ENCODE measurements at places on chromosomes 13 and 19. TPM values are rescaled to one million over a fixed set of nuclear protein-coding genes. Genes with fewer than 3 reads are reported as not detected.

The KLK6 gene
- 0.07 TPM for polyA plus RNA-seq

The RTBDN gene
- not detected for polyA plus RNA-seq

The CYP4F12 gene
- polyA plus RNA-seq = 8.9 TPM

The TYROBP gene
- 135 TPM for polyA plus RNA-seq

The GNG7 gene
- 12.3 TPM for polyA plus RNA-seq

The SSC5D gene
- 10.1 TPM for polyA plus RNA-seq

The MEGF8 gene
- polyA plus RNA-seq = 21.6 TPM

The PKN1 gene
- 16.6 TPM for polyA plus RNA-seq

The CD320 gene
- polyA plus RNA-seq = 1.9 TPM

DNA sequence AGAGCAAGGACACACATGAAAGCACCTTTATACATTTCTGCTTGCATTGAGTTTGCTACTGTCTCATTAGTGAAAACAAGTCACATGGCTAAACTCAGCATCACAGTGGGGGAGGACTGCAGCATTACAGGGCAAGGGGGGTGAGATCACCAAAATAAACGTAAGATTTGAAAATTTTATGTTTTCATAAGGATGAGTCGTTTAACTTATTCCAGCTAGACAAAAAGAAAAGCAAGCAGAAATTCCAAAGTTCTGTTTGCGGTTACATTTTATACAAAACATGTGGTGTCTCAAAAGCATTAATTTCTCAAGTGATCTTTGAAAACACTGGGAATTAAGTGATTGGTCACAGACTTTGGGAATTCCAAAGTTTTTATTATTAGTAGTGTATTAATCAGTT, 261.4 kb upstream of the RXFP2 start:
- no peak for DNase-seq

GRCh38 chr13:54934121-54934520, 1905.5 kb downstream of the OLFM4 start:
- no peak for DNase-seq

GRCh38 chr13:96963786-96964475, 30.3 kb downstream of the OXGR1 start:
- DNase-seq = no peak

DNA sequence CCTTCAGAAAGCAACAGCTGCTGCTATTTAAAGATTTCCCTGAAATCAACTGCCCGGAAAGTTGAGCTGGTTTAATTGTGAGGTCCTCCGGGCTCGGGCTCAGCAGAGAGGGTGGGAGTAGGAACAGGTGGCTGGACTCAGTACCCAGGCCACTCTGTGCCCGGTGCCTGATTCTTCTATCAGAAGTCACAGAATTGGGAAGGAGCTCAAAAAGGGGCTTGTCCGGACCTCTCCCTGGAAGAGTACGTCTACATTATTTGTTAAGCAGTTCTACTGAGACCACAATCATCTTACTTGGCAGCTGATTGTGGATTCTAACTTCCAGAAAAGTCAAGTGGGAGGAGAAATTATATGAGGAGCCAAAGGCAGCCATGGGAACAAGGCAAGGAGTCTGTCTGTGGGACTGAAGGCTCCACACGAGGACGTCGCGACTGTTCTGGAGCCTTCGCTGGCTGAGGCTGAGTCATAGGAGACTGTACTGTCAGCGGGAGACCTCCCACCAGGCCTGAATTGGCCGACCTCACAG, 91.7 kb upstream of the ANKRD10 start:
- peak; percentile 72 for DNase-seq

DNA sequence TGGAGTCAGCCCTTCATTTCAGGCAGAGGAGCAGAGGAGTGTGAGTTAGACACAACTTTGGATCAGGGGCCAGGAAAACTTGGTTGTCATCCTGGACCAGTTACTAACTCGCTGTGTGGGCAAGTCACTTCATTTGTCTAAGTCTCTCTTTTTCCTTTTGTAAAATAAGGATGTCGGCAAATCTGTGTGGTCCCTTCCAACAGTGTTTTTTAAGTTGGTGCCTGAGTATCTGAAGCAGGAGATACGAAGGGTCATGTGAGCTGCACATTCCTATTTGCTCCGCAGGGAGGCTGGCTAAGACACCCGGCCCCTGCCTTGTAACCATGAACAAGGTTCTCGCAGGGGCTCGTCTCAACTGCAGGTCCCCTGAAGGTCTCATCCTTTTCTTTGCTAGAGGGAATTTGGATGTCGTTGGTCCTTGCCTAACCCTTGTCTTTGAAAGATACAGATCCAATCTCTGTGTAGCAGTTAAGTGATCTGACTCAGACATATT, 64.3 kb downstream of the LRCH1 start:
- no peak for DNase-seq

DNA sequence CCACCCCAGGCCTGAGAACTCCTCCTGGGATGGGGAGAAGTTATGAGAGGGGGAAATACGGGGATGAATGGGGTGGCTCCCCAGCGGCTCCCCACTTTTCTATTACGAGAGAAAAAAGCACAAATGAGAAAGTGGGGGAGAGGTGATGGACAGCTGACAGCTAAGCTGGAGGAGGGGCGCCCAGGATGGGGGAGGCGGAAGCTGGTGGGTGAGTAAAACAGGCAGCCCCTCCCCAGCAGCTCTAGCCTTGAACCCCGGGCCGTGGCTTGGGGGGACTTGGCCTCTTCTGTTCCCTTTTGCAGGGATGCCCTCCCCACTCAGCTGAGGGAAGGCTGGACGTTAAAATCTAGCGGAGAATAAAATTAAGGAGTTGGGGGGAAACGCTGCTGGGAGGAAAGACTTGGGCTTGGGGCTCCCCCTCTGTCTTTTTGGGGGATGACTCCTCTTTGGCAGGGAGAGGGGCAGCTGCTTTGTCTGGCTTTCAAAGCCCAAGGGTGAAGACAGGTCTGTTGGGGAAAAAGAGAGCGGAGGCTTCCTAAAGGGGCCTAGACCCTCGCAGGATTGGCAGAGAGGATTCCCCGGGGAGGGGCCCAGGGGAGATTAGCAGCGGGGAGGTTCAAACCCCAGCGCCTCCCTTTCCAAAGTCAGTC, 1.4 kb upstream of the SAMD1 start:
- no peak for DNase-seq

DNA sequence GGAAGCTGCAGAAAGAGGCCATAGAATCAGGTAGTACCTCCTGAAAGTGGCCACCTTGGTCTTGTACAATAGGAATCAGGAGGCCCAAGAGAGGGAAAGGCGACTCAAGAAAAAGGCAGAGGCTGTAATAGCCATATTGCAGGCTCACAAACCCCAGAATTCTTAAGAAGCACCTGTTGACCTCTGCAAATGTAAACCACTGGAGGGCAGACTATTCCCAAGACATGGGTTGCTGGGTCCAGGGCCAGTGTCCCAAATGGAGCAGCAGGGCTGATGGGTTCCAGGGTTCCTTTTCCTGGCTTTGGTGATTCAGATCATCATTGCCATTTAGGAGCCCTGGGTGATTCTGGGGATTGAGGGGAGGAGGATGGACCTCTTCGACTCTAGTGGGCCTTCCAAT, 167.6 kb downstream of the B3GLCT start:
- no peak for DNase-seq

- DNase-seq = peak; percentile 51
Observed at GRCh38 chr13:31160857-31161556, 697 bp downstream of the HSPH1 start.

DNA sequence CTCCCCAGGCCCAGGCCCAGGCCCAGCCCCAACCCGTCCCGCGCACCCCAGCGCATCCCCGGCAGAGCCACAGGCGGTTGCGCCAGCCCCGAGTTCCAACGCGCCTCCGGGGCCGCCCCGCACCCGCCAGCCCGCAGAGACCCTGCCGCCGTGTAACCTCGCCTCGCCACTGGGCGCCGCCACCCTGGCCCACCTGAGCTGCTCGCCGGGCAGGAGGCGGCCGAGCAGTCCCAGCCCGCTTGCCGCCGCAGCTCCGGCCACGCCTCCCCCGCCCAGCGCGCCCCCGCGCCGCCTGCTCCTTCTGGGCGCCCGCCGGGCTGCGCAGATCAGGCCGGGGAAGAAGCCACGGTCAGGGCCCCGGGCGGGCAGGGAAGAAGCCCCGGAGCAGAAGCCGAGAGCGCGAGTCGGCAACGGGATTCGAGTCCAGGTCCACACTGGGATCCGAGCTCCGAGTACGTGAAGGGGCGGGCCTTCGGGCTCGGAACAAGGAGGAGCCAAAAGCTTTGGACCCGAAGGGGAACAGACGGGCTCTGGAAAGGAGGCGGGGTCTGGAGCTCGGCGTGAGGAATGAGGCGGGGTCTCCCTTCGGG, at the start of gene MBOAT7:
TSS of gene MBOAT7 (minus strand) at position 436 of the 590 bp plus-strand sequence. CDS start 1,072 bp downstream, outside the sequence.
- DNase-seq = no peak

DNA sequence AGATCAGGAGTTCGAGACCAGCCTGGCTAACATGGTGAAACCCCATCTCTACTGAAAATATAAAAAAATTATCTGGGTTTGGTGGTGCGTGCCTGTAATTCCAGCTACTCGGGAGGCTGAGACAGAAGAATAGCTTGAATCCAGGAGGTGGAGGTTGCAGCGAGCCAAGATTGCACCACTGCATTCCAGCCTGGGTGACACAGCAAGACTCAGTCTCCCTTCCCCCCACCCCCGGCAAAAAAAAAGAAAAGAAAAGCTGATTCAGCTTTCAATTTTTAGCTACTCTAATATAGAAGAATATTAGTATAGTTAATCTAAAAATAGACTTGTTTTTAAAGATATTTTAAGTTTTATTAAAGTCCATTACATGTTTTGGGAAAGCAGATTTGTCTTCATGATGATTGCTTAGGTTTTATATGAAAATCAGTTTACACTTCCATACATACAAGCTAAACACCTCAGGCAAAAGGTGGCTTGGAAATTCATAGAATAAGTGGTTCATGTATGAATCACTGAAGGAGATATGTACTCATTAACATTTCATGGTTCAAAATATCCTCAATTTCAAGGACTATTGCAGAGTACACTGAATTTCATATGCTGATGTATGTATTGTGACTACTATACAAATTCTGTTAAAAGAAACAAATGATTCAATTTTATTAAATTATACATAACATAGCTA, 165.2 kb downstream of the TDRD3 start:
- DNase-seq = no peak

DNA sequence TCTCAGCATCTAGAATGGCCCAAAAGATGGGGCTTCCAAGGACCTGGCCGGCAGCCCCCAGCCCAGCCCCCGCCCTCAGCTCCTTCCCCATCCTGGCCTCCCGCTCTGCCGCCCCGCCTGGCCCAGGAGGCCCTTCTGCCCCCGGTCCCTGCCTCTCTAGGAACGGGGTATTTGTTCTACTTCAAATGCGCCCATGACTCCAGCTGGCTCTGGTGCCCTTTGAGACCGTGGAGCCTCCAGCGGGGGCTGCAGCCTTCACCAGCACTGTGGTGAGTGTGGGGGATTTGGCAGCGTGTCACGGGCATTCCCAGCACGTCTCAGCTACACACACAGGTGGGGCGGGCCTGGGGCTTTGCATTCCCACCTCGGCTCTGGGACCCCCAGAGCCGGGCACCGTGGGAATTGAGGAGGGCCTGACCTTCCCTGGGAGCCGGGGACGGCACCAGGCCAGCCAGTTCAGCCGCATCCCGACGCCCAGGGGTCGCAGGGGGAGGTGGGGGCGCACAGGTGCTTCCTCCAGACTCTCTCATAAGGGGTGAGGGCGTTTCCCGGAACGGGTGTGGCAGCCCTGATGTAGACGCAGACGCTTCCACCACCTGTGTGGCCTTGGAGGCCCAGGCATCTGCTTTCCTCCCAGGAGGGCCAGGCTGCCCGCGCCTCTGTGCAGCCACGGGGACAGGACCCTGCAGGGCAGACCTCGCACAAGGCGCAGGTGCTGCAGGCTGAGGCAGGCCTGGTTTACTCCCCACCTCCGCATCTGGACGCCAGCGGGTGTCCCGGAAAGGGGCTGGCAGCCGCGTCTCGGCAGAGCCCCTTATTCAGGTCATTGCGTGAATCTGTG, 947 bp downstream of the ATP4B start:
- DNase-seq = peak; percentile 11

- peak; percentile 84 for DNase-seq
Observed at GRCh38 chr19:17405250-17406045, at the start of gene BST2. Gene BST2 (minus strand): TSS chr19:17405630. CDS start chr19:17405575, 55 bp downstream.

- no peak for DNase-seq
Observed at GRCh38 chr19:9149997-9150396, 9.8 kb downstream of the ZNF317 start.

GRCh38 chr13:36965767-36966166, 33.4 kb downstream of the ALG5 start:
- no peak for DNase-seq

- no peak for DNase-seq
Observed at GRCh38 chr13:75357576-75358289, 124.2 kb downstream of the TBC1D4 start.

GRCh38 chr13:20209948-20210347, 17.2 kb upstream of the GJB2 start:
- no peak for DNase-seq

DNA sequence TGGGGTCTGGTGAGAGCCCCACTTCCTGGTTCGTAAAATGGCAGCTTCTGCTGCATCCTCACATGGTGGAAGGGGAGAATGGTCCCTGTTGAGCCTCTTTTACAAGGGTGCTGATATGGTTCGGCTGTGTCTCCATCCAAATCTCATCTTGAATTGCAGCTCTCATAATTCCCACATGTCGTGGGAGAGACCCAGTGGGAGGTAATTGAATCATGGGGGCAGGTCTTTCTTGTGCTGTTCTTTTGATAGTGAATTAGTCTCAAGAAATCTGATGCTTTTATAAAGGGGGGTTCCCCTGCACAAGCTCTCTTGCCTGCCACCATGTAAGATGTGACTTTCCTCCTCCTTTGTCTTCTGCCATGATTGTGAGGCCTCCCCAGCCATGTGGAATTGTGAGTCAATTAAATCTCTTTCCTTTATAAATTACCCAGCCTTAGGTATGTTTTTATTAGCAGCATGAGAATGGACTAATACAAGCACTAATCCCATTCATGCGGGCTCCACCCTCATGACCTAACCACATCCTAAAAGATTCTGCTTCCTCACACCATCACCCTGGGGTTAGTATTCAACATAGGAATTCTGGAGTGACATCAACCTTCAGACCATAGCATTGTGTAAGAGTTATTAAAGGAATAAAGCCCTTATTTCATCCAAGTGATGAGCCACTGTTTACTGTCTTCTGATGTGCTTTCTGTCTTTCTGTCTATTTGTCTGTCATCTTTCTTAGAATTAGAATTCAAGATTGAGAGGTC, 159.0 kb upstream of the IRS2 start:
- no peak for DNase-seq

DNA sequence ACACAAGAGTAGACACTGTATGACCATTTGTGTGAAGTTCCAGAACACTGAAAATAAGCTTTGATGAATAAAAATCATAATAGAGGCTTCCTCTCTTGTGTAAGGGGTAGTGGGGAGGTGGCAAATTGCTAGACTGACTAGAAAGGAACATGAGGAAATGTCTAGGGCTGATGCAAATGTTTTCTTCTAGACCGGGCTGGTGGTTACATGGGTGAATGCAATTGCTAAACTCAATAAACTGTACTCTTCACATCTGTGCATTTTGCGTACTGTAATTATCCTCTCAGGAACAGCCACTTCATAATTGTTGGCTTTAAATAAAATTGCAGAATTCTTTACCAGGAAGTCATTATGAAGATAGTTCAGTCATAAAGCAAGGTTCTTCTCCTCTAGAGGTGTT, 5.2 kb upstream of the KBTBD7 start:
- DNase-seq = no peak

- DNase-seq = no peak
Observed at GRCh38 chr13:66468656-66469055, 761.5 kb downstream of the PCDH9 start.
